MCF 10A (cell line): ENCODE measurements at places on chromosomes 5 and 9. TPM values are rescaled to one million over a fixed set of nuclear protein-coding genes. Genes with fewer than 3 reads are reported as not detected.

Gene WDR5
- 36.5 and 43.8 TPM in 2 replicates for total RNA-seq

DNA sequence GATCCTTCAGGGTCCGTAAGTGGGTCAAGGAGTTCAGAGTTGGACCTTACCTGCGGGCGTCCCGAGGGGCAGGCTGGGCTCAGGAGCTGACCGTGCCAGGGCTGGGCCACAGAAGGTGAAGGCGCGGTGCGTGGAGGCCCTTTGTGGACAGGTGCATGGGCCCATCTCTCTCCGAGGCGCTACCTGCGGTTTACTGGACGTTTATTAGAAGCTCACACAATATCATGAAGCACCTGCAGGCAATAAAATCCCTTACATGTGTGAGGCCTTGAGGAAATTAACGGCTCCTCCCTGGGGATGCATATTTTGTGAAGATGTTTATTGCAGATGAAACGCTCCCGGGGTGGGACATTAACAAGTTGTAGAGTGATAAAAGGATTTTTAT is 79.8 kb upstream of the LMX1B start:
- no peak for DNase-seq
- no peak overlapping the region for H3K4me3 ChIP-seq
- no peaks in the 10 kb centered on the region for H3K36me3 ChIP-seq
- H3K4me1 ChIP-seq: no peaks in the 10 kb centered on the region
- no peak overlapping the region for H3K27ac ChIP-seq

- H3K4me1 ChIP-seq: no peaks in the 10 kb centered on the region
- no peaks in the 10 kb centered on the region for H3K36me3 ChIP-seq
- H3K27ac ChIP-seq: no peak overlapping the region
These were observed 685 bp downstream of the SLC24A2 start for GRCh38 chr9:19788152-19788551.

Gene ZNF300
- total RNA-seq: 14.6 and 15.4 TPM in 2 replicates

Gene FOXD4L3
- total RNA-seq: 0.96 TPM in 1 of 2 replicates, not detected in the other

Gene PCDHA11
- total RNA-seq: 0.27 and 0.49 TPM in 2 replicates

- no peak overlapping the region for H3K4me3 ChIP-seq
- H3K4me1 ChIP-seq: peaks cover 17% of the 10 kb centered on the region
- H3K27me3 ChIP-seq: no peaks in the 10 kb centered on the region
- no peak for DNase-seq
These were observed 75.9 kb upstream of the SEMA6A start for GRCh38 chr5:116650544-116650943.

Gene SLCO6A1
- not detected in 2 replicates for total RNA-seq

DNA sequence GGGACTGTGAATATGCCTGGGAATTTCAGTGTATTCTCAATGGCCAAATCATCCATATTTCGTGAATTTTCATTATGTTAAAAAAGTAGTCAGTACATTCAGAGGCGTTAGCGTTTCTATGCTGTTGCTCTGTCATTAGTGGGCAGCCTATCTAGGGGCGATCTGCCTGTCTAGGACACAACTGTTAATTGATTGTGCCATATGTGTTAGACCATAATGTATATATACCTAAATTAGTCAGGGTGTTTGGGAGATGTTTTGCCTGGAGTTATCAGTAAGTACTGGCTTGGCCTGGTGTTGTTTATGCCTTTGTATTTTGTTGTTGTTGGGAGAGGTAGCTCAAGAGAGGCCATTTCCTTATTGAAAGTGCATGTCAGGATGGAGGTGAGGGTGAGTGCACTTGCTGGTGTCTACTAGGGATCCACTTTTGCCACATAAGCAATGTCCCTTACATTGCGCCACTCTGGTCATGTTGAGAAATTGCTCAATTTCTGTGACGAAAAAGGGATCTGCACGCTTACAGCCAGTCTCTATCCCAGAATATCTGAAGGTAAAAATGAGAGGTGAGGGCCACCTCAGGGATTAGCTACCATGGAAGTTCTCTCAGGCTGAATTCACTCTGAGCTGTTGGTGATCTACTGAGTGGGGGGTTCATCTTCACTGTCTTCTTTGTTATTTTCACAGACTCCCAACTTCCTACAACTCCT is 123.3 kb downstream of the ST8SIA4 start:
- no peak overlapping the region for H3K4me3 ChIP-seq
- H3K27ac ChIP-seq: no peak overlapping the region
- no peaks in the 10 kb centered on the region for H3K27me3 ChIP-seq
- no peaks in the 10 kb centered on the region for H3K36me3 ChIP-seq

GRCh38 chr9:5629312-5630080 is 589 bp downstream of the RIC1 start:
- no peaks in the 10 kb centered on the region for H3K27me3 ChIP-seq
- peak; percentile 63 for DNase-seq
- H3K27ac ChIP-seq: peak overlapping the region; percentile 88
- H3K36me3 ChIP-seq: no peaks in the 10 kb centered on the region

DNA sequence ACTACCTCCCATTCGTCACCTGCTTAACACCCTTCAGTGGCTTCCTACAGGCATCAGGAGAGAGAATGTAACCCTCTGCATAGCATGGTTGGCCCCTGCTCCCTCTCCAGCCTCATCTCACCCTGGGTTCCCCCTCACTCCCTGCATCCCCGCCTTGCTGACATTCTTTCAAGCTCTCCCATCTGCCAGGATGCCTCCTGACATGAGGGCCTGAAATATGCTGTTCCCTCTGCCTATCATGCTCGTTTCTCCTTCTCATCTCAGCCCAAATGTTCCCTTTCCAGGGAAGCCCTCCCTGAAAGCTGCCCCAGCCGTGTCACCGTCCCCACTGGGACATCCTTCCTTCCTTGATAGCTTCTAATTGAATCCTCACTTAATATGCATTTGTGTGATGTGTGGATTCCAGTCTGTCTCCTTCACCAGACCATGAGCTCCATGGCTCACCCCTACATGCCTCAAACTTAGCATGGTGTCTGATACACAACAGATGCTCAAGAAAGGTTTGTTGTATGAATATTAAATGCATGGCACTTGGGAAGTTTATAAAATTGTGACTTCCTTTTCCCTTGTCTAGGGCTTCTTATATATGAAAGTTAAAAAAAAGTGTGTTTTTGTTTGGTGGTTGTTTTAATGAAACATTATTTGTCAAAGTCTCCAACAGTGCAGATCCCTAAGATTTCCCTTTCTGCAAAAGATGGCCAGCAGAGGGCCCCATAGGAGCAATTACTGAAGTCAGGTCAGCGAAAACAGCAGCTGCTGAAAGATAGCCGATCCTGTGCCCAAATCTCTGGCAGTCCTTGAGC is 7.3 kb upstream of the C5orf58 start:
- H3K27ac ChIP-seq: no peak overlapping the region
- H3K36me3 ChIP-seq: no peaks in the 10 kb centered on the region
- no peaks in the 10 kb centered on the region for H3K27me3 ChIP-seq

Gene PCDHB5
- total RNA-seq: 1.2 and 1.7 TPM in 2 replicates

Gene ADAMTSL1
- total RNA-seq: not detected in 2 replicates

DNA sequence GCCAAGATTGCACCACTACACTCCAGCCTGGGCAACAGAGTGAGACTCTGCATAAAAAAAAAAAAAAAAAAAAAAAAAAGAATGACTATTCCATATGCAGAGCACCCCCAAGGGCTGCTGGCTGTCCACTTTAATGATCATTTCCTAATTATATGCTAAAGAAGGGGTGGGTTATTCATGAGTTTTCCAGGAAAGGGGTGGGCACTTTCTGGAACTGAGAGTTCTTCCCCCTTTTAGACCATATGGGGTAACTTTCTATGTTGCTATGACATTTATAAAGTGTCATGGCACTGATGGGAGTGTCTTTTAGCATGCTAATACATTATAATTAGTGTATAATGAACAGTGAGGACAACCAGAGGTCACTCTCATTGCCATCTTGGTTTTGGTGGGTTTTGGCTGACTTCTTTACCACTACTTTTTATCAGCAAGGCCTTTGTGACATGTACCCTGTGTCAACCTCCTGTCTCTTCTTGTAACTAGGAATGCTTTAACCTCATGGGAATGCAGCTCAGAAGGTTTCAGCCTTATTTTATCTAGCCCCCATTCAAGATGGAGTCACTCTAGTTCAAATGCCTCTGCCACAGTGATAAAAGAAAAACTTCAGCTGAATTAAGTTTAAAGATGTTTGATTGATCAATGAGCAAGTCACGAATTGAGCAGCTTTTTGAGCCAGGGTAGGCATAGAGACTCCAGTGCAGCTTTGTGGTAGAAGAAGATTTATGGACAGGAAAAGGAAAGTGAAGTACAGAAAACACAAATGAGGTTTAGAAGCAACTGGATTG is 7.1 kb upstream of the NANS start:
- no peaks in the 10 kb centered on the region for H3K4me1 ChIP-seq
- DNase-seq: no peak
- no peaks in the 10 kb centered on the region for H3K27me3 ChIP-seq
- no peak overlapping the region for H3K27ac ChIP-seq
- H3K36me3 ChIP-seq: no peaks in the 10 kb centered on the region

Gene DNAH5
- total RNA-seq: 0.05 and 0.07 TPM in 2 replicates

GRCh38 chr5:52876456-52876855 is 88.7 kb downstream of the ITGA1 start:
- no peak for DNase-seq
- no peaks in the 10 kb centered on the region for H3K36me3 ChIP-seq
- H3K27ac ChIP-seq: no peak overlapping the region
- H3K4me3 ChIP-seq: no peak overlapping the region
- no peaks in the 10 kb centered on the region for H3K27me3 ChIP-seq

- peaks cover 20% of the 10 kb centered on the region for H3K4me1 ChIP-seq
- H3K36me3 ChIP-seq: no peaks in the 10 kb centered on the region
- H3K4me3 ChIP-seq: no peak overlapping the region
- DNase-seq: peak; percentile 54
- no peaks in the 10 kb centered on the region for H3K27me3 ChIP-seq
These were observed 206.4 kb downstream of the NXNL2 start for GRCh38 chr9:88741335-88741734.

DNA sequence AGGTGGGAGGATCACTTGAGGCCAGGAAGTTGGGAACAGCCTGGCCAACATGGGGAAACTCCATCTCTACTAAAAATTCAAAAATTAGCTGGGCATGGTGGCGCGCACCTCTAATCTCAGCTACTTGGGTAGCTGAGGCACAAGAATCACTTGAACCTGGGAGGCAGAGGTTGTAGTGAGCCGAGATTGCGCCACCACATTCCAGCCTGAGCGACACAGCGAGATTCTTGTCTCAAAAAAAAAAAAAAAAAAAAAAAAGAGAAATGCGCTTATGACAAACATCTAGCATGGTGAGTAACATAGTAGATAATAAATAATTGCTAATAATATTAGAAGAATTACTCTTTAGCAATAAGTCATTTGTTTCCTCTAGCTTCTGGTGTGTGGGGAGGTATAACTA is 25.9 kb downstream of the RUSC2 start:
- H3K4me3 ChIP-seq: no peak overlapping the region
- H3K4me1 ChIP-seq: peaks cover 62% of the 10 kb centered on the region
- H3K36me3 ChIP-seq: no peaks in the 10 kb centered on the region
- H3K27ac ChIP-seq: peak overlapping the region; percentile 89

DNA sequence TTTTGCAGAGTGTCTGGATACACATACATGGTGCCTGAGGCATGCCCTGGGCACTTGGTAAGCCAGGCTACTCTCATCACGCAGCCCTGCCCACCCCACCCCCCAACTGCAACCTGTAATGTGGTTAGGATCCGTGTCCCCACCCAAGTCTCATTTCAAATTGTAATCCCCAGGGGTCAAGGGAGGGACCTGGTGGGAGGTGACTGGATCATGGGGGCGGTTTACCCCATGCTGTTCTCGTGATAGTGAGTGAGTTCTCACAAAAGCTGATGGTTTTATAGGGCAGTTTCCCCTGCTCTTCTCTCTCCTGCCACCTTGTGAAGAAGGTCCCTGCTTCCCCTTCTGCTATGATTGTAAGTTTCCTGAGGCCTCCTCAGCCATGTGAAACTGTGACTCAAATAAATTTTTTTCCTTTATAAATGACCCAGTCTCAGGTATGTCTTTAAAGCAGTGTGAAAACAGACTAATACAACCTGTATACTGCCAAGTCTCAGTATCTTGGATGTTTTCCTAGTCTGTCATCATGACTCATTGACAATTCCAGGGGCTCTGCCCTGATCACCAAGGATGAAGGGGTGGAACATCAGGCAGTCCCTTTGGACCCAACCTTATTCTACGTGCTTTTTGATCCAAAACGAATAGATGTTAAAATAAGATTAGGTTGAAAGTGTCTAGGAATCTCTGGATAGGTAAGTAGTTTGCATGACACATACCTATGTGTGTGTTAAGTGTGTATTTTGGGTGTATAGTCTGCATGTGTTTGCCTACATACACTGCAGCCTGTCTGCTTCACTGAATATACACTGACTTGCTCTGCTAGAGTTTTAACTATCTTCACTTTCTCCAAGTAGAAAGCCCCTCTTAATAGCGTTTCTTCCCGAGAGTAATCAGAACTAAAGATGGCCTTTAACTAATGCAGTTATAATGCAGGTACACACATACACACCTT is 293.8 kb downstream of the SLIT3 start:
- no peaks in the 10 kb centered on the region for H3K27me3 ChIP-seq
- peak overlapping the region; percentile 37 for H3K27ac ChIP-seq
- H3K4me1 ChIP-seq: peaks cover 11% of the 10 kb centered on the region
- peak; percentile 77 for DNase-seq

GRCh38 chr9:92147030-92147851 is 32.0 kb upstream of the SPTLC1 start:
- no peaks in the 10 kb centered on the region for H3K27me3 ChIP-seq
- peaks cover 35% of the 10 kb centered on the region for H3K4me1 ChIP-seq
- H3K36me3 ChIP-seq: no peaks in the 10 kb centered on the region
- H3K4me3 ChIP-seq: peak overlapping the region; percentile 58
- H3K27ac ChIP-seq: peak overlapping the region; percentile 94
- DNase-seq: peak; percentile 94

- no peaks in the 10 kb centered on the region for H3K36me3 ChIP-seq
- no peak for DNase-seq
- H3K27me3 ChIP-seq: no peaks in the 10 kb centered on the region
- no peak overlapping the region for H3K4me3 ChIP-seq
These were observed 268.9 kb downstream of the ZNF608 start for GRCh38 chr5:124477577-124477976.

DNA sequence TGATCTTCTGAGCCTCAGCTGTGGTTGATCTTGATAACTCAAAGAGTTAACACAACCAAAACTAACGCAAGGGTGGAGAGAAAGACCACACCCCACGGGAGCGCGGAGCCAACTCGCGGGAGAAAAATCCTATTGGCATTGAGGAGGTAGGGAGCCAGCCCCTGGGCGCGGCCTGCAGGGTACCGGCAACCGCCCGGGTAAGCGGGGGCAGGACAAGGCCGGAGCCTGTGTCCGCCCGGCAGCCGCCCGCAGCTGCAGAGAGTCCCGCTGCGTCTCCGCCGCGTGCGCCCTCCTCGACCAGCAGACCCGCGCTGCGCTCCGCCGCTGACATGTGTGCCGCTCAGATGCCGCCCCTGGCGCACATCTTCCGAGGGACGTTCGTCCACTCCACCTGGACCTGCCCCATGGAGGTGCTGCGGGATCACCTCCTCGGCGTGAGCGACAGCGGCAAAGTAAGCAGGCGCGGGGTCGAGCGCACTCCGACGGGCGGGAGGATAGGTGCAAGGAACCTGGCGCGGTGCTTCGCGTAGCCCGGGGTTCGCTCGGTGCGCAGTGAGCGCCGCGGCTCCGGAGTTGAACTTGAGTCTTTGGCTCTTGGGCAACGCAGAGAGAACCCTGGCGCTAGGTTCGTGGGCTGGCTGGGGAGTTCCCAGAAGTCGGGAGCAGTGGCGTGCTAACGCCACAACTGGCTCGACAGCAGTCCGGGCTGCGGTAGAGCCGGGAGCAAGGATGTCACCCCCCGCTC is at the start of gene GDA:
Gene GDA, plus strand, starts transcription at position 210 of the 745 bp plus-strand sequence. Its CDS starts 120 bp downstream, at position 330.
- no peak within 1 kb of the TSS for H3K27ac ChIP-seq
- peak; percentile 45 for DNase-seq
- no peaks in the 10 kb centered on the region for H3K27me3 ChIP-seq
- no peak within 1 kb of the TSS for H3K4me3 ChIP-seq
- peaks cover 10% of the 10 kb centered on the region for H3K4me1 ChIP-seq
